ENCODE measurements at places on chromosomes 7 and 10.

DNA sequence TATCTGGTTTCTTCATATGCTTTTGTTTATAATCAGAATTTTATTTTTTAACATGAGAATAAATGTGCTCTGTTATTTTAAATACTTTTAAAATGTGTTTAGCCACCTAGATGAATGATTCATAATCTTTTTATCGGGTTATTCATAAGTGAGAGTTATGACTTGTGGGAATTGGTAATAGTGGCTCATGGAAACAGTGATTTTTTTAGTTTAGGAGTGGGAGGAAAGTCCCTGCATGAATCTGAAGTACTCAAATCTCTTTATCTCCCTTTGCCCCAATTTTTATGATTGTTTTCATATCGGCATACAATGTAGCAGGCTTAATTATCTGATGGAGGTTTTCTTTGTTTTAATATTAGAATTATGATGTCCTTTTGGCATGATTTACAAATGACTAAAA lies 42.9 kb downstream of the TAX1BP1 start:
- no peak for DNase-seq

DNA sequence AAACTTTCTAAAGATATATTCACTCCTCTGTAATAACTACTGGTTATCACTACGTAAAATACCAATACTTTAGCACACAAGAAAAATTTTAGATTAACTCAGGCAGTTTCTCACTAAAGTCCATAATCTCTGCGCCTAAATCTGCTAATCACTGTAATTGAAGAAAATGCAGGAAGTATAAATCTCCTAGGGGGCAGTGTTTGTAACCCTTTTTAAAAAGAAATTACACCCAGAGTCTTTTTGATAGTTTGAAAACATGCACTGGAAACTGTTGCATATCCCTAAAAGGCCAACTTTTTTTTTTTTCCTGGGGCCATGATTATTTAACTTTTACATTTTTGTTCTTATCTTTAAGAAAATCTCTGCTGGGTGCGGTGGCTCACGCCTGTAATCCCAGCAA lies 209.6 kb downstream of the KIAA1217 start:
- no peak for DNase-seq

DNA sequence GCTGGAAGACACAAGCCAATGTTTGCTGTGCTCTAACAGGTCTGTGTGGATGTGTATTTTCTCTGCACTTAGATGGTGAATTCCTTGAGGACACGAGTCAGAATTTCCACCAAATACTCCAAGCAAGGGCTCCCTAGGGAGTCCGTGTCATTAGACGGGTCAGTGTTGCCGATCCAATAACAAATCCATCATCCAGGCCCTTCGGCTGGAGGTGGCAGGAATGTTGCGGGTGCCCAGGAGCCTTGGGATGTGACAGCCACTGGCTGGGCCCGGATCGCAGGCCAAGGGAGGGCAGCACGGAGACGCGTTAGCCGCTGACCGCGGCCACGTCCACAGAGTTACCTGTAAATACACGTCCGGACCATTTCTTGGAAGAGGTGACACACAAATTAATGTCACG lies 186.8 kb downstream of the WDR37 start:
- no peak for DNase-seq

GRCh38 chr7:18475488-18475887 lies 20.1 kb upstream of the HDAC9 start:
- DNase-seq: no peak

- DNase-seq: no peak
Measured at GRCh38 chr10:86344281-86344680, 22.3 kb downstream of the GRID1 start.
